ENCODE measurements at places on chromosomes 2 and 18.

DNA sequence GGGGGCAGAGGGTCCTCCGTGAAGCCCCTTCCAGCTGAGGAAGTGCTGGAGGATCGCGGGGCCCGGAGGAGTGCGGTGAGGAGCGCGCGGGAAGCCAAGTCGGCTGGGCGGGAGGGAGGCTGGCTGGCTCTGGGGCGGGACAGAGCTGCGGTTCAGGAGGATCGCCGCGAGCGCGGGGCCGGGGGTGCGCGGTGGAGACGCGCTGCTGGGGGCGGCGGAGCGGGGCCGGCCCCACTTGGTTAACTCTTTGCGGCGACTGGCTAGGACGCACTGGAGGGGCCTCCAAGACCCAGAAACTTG lies 464 bp downstream of the CYBRD1 start:
- H3K4me1 ChIP-seq, result no peaks in the 10 kb centered on the region
- peak overlapping the region; percentile 78 for H3K4me3 ChIP-seq
- H3K27me3 ChIP-seq, result peaks cover 11% of the 10 kb centered on the region
- H3K27ac ChIP-seq, result peak overlapping the region; percentile 83

GRCh38 chr2:20781656-20782265 lies 41.1 kb downstream of the LDAH start:
- H3K27me3 ChIP-seq, result no peaks in the 10 kb centered on the region
- H3K36me3 ChIP-seq, result no peaks in the 10 kb centered on the region
- H3K27ac ChIP-seq, result no peak overlapping the region
- DNase-seq, result no peak
- H3K4me1 ChIP-seq, result no peaks in the 10 kb centered on the region

GRCh38 chr2:232876161-232876977 lies 6.3 kb downstream of the SNORC start:
- no peaks in the 10 kb centered on the region for H3K36me3 ChIP-seq
- DNase-seq, result no peak
- H3K4me3 ChIP-seq, result peak overlapping the region; percentile 52
- peak overlapping the region; percentile 30 for H3K27ac ChIP-seq

GRCh38 chr2:65553504-65554074 lies 121.2 kb upstream of the SPRED2 start:
- H3K4me1 ChIP-seq, result no peaks in the 10 kb centered on the region
- no peaks in the 10 kb centered on the region for H3K36me3 ChIP-seq
- DNase-seq, result no peak
- no peaks in the 10 kb centered on the region for H3K27me3 ChIP-seq
- H3K4me3 ChIP-seq, result no peak overlapping the region
- no peak overlapping the region for H3K27ac ChIP-seq

DNA sequence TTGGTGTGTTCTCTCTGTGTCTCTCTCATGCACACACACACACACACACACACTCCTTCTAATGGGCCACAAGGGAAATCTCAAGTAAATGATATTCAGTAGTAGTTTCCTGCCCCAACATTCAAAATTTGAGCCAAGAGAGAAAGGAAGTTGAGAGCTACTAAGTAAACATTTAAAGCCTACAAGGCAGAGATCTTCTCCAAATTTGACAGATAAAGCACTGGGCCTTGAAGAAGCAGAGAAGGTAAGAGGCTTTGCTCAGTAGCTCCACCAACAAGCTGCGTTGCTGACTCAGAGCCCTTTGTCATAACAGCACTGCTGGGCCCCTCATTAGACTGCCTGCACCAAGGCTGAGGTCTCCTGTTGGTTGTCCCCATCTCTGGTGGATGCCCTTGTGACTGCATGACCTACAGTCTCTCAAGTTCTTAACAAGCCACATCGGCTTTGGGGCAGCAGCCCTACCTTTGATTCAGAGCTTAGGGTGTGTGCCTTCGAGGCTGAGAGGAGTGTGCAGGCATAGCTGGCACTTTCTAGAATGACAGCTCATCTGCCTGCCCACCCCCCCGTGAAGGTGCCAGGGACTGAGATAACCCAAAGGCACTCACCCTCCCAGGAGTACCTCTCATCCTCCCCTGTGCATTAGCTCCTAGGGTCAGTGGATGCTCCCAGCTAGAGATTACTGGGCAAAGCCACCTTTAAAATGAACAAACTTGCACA lies 32.3 kb upstream of the NEB start:
- no peak overlapping the region for H3K4me3 ChIP-seq
- H3K36me3 ChIP-seq, result no peaks in the 10 kb centered on the region
- no peaks in the 10 kb centered on the region for H3K27me3 ChIP-seq
- H3K27ac ChIP-seq, result peak overlapping the region; percentile 88

DNA sequence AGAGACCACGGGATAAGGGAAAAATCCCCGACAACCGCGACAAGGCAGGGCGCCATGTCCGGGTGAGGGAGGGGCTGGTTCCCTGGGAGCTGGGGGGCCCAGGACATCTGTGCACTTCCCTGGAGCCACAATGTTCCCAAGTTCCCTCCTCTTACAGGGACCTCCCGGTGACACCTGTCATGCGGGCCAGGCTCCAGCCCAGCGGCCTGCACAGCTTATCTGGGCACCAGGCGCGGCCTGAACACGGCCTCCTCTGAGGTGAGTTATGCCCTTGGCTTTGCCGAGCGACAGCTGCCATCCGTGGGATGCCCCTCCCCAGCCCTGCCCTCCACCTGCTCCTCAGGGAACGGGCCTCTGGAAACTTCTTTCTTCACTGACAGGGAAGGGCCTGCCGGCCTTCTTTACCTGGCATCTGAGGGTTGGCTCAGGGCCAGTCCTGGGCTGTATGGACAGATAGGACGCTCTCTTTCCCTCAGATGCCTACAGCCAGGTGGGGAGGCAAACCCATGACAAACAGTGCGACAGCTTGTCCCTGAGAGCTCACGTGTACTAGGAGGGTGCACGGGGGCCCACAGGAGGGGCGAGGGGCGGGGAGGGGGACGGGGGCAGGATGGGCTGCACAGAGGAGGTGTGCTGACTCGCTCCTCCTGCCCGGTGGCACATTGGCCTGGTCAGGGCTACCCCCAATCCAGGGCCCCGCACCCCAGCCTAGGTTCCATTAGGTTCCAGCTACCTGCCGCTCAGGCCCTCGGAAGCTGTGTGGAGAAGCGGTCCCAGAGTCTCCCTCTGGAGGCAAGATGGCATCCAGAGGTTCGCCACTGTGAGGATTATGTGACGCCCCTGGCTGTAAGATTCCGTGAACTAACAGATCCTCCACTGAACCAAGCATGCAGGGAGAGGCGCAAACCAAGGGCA lies 34.9 kb upstream of the HPCAL1 start:
- H3K4me1 ChIP-seq, result peaks cover 8% of the 10 kb centered on the region
- no peak overlapping the region for H3K27ac ChIP-seq
- no peaks in the 10 kb centered on the region for H3K27me3 ChIP-seq
- no peak overlapping the region for H3K4me3 ChIP-seq
- H3K36me3 ChIP-seq, result no peaks in the 10 kb centered on the region
- DNase-seq, result peak; percentile 54

GRCh38 chr2:86790134-86790675 lies 508 bp downstream of the CD8A start:
- peaks cover 7% of the 10 kb centered on the region for H3K4me1 ChIP-seq
- H3K27ac ChIP-seq, result no peak overlapping the region
- no peaks in the 10 kb centered on the region for H3K36me3 ChIP-seq
- no peak for DNase-seq

GRCh38 chr2:157822533-157822932 lies 53.6 kb downstream of the ACVR1 start:
- peak overlapping the region; percentile 18 for H3K27ac ChIP-seq
- peaks cover 2% of the 10 kb centered on the region for H3K36me3 ChIP-seq

GRCh38 chr2:54092940-54093339 lies 22.5 kb upstream of the ACYP2 start:
- H3K4me3 ChIP-seq, result no peak overlapping the region
- H3K27ac ChIP-seq, result no peak overlapping the region
- DNase-seq, result no peak
- no peaks in the 10 kb centered on the region for H3K27me3 ChIP-seq
- H3K4me1 ChIP-seq, result no peaks in the 10 kb centered on the region

DNA sequence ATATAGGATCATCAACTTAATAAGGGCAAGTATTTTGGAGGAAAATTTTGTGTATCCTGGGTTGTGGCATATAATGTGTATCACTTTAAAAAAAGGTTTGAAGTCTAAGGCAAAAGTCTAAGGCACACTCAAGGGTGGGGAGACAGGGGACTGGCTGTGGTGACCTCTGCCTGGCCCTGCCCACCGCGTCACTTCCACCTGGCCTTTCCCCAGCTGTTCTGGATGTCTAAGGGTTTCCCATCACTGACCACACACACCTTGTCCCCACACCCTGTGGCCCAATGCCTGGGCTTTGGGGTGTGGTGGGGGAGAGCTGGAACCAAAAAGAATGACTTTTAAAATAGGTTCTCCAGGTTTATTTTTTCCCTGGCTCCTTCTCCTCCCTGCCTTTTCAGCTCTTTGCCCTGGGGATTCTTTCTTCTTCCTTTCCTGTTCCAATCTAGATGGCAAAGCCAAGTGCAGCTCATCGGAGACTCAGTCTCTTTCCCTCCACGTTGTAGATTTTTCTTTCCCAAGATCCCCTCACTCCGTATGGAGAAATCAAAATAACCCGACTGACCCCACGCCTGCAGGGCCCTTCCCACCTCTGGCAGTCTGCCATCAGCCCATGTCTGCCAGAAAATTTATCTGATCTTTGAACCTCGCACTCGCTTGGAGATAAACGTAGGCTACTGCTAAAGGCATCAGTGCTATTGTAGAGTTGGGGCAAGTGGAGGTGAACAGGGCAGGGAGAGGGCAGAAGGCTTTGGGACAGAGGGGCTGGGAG lies 257.2 kb downstream of the DYSF start:
- no peak overlapping the region for H3K4me3 ChIP-seq
- no peak overlapping the region for H3K27ac ChIP-seq
- H3K4me1 ChIP-seq, result peaks cover 32% of the 10 kb centered on the region

DNA sequence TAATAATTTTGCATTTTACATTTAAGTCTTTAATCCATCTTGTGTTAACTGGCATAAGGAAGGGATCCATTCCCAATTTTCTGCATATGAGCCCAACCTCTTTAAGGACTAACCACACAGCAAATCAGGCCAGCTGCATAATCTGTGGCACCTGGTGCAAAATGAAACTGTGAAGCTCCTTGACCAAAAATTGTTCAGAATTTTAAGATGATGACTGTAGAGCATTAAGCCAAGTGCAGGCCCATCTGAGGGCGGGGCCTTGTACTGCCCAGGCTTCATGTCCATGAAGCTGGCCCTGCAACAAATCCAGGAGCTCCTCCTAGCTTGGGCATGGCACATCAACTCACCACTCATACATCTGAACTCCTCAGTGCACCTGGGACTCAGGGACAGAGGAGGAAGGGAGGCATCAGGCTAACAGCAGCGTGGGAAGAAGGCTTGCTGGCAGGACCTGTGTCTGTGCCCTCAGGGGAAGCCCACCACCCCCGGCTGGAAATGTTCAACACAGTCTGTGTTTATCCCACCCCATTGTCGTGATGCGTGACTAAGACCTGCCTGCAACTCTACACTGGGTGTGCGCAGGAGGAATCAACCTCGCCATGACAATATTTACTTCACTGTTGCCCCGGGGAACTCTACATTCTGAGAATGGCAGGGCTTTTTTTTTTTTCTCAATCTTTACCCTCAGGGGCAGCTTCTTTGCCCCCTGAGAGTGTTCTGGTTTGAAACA lies 128.9 kb upstream of the SIX2 start:
- no peak overlapping the region for H3K27ac ChIP-seq
- no peaks in the 10 kb centered on the region for H3K27me3 ChIP-seq
- no peak overlapping the region for H3K4me3 ChIP-seq
- H3K4me1 ChIP-seq, result no peaks in the 10 kb centered on the region
- no peak for DNase-seq

GRCh38 chr2:238696786-238697185 lies 151.1 kb upstream of the TWIST2 start:
- H3K4me3 ChIP-seq, result no peak overlapping the region
- peaks cover 4% of the 10 kb centered on the region for H3K27me3 ChIP-seq
- H3K4me1 ChIP-seq, result no peaks in the 10 kb centered on the region
- no peaks in the 10 kb centered on the region for H3K36me3 ChIP-seq

- H3K4me3 ChIP-seq, result no peak overlapping the region
- no peak overlapping the region for H3K27ac ChIP-seq
- no peaks in the 10 kb centered on the region for H3K27me3 ChIP-seq
- no peaks in the 10 kb centered on the region for H3K36me3 ChIP-seq
- H3K4me1 ChIP-seq, result no peaks in the 10 kb centered on the region
- DNase-seq, result no peak
Observed at GRCh38 chr2:106759966-106760365, 126.0 kb downstream of the ST6GAL2 start.

DNA sequence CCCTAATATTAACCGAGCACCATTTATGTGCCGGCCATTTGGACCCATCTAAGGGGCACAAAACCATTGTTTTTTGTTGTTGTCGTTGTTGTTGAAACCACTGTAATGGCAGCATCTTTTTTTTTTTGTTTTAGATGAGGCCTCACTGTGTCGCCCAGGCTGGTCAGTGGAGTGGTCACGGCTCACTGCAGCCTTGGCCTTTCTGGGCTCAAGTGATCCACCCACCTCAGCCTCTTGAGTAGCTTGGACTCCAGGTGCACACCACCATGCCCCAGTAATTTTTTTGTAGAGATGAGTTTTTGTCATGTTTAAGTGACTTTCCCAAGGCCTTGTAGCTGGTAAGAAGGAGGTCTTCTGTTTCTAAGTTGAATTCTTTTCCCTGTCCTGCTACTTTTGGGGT lies 33.0 kb downstream of the ASAP2 start:
- DNase-seq, result no peak
- H3K4me1 ChIP-seq, result peaks cover 13% of the 10 kb centered on the region
- H3K27ac ChIP-seq, result no peak overlapping the region

DNA sequence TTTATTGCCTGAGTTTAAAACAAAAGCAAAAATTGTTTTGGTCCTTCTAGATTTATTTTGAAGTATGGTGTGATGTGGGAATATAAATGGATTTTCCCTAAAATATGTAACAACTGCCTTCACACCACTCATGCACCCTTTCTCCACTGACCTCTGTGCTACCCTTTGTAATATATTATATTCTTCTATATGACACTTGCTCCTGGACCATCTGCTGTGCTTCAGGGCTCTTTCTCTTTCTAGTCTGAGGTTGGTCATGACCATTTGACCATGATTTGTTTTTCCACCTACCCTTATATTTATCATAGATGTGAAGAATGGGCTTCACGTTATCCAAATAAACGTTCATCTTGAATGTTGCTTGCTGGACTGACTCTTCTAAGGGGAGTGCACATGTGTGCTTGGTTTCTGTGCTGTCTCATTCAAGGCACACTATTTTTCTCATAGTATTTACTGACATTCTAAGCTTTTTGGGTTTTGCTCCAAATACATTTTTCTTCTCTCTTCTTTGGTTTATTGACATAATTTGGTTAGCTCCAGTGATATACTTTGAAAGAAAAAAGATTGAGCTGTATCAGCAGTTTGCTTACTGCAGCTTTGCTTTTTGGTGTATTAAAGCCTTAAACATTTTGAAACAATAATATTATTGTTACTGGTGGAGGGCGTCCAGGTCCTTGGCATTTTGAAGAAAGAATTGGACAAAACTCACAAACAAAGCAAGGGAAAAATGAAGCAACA lies 61.8 kb downstream of the VWA3B start:
- H3K27ac ChIP-seq, result no peak overlapping the region
- no peak for DNase-seq
- H3K4me1 ChIP-seq, result peaks cover 8% of the 10 kb centered on the region
- H3K4me3 ChIP-seq, result peak overlapping the region; percentile 4
- no peaks in the 10 kb centered on the region for H3K27me3 ChIP-seq

GRCh38 chr2:15825276-15825980 lies 114.9 kb upstream of the MYCN start:
- no peaks in the 10 kb centered on the region for H3K27me3 ChIP-seq
- no peak overlapping the region for H3K4me3 ChIP-seq
- H3K4me1 ChIP-seq, result no peaks in the 10 kb centered on the region
- no peak for DNase-seq

- no peaks in the 10 kb centered on the region for H3K36me3 ChIP-seq
- no peaks in the 10 kb centered on the region for H3K27me3 ChIP-seq
- H3K4me3 ChIP-seq, result no peak overlapping the region
- no peak overlapping the region for H3K27ac ChIP-seq
- no peak for DNase-seq
- H3K4me1 ChIP-seq, result no peaks in the 10 kb centered on the region
Observed at GRCh38 chr18:8717011-8717770, 11.8 kb downstream of the MTCL1 start.

Data from gastrocnemius medialis (tissue), 4 donors.